ENCODE measurements at places on chromosomes 3 and 15.
A peak's percentile ranks its signal among the peaks of the same experiment; 100 is the strongest.

DNA sequence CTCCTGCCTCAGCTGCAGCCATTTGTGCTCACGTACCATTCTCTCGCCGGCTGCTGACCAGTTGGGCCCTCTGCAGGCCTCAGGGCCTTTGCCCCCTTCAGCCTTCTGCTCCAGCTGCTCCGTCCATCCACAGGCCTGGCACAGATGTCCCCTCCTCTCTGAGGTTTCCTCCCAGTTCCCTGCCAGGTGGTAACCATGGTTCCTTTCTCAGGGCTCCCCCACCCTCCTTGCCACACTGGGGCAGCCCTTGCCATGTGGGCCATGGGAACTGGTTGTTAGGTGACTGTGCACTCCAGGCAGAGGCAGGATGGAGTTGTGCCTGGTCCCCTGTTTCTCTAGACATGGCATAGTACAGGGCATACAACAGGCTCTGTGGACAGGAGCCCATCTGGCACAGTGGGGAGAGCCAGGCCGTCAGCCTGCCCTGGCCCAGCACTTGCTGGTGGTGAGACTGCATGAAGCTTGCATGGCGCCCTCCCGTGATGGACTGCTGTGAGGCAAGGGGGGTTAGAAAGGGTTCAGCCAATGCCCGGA is 148.9 kb downstream of the DNAJB8 start:
- DNase-seq = no peak

- DNase-seq = no peak
Observed at GRCh38 chr3:71520161-71521020, 63.1 kb downstream of the FOXP1 start.

DNA sequence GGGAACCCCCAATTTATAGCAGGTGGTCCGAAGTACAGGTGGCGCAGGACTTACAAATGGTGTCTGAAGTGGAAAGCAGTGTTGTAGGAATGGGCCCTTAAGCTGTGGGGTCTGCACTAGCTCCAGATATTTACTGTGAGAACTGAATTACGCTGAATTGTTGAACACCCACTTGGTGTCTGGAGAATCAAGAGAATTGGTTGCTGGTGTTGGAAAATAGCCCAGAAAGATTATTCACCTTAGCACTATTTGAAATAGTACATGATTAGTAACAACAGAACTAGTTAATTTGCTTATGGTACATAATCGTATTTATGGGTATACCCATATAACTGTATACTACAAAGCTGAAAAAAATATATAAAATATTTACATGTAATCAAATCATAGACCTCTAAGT is 64.8 kb downstream of the ADAM10 start:
- DNase-seq = no peak

GRCh38 chr3:163058031-163058854 is 1561.6 kb downstream of the OTOL1 start:
- no peak for DNase-seq

DNA sequence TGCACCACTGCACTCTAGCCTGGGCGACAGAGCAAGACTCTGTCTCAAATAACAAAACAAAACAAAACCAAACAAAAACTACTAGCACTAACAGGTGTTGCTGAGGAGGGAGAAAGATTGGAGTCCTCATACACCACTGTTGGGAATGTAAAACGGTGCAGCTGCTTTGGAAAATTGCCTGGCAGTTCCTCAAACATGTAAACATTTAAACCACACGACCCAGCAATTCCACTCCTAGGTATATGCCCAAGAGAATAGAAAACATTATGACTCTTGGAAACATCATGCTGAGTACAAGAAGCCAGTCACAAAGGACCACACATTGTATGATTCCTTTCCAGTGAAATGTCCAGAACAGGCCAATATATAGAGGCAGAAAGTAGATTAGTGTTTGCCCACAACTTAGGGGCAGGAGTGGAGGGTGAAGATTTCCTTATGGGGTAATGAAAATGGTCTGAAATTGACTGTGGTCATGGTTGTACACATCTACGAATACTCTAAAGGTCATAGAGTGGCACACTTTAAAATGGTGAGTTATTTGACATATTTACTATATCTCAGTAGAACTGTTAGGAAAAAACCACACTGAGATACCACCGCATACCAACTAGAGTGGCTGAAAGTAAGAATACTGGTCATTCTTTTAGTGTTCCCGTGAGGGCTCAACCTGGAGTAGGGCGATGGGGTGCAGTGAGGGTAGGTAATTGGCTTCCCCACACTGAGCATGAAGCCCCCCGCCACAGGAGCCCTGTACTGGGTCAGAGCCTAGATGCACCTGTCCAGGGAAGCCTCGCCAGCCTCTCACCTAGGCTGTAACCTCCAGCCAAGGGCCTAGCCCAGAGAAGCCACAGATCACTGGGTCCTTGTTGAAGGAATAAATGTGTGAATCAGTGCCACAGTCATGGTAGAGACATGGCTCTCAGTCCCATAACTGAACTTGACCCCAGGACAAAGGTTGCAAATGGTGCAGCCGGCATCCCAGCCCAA is 131.1 kb downstream of the NUP210 start:
- no peak for DNase-seq

DNA sequence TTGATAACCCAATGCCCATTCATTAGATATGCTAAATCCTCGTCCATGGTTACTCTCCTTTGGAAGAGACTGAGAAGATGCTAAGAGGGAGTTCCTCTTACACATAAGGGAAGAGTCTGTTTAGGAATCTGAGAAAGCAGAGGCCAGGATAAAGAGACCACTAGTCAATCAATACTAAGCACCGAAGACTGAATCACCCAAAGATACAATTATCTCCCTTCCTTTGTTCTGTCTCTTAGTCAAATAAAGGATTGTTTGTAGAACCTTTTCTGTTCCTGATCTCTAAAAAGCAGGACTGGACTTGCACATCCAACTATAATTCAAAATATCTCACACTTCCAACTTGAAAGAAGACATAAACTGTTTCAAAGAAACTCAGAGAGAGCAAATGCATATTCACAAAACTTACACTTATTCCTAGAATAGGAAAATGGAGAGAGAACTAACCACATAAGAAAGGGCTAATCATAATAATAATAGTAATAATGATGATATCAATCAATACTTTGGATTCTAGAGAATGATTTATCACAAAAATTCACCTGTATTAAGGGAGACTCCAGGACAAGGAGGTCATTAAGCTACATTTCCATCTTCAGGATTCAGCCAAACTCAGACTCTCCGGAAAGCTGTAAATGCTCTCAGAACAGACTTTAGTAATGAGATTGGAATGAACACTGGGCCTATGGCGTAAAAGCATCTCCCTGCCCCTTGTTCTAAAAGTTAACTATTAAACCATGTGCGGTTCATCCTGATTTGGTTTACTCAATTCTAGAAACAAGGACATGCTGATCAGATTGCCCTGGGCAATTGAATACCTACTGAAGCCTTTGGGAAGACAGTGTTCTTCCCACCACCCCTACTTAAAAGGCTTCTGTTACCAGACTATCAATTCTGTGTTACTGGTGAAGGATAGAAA is 401.5 kb downstream of the ZBTB20 start:
- DNase-seq = no peak

DNA sequence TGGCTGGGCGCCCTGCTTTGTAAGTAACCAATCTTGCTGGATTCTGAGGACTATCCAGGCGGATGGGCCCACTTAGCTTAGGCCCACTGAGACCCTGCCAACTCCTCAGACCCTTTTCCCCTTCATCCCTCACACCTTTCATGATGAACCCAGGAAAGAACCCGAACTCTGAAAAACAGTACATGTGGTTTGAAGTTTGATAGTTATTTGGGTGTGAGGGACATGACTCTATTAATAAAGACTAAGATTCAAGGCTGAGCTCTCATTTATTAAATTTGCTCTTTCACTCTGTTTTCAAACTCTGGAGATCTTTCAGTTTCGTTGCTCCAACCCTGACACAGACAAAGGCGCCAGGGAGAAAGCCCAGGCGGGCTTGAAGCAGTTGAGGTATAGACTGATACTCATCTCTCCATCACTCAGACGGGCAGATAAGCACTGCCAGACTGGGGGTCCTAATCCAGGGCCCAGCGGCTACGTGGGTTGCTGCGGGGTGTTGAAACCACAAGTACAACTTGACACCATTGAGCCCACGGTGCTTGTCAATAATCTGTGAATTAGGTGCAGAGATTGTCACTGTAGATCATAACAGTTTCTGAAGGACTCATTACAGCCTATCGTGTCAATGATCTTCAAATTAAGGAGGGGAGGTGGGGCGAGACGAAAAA is 7.2 kb upstream of the SOX2 start:
- DNase-seq = no peak

- DNase-seq = no peak
Observed at GRCh38 chr15:28260722-28261121, 61.3 kb downstream of the HERC2 start.

DNA sequence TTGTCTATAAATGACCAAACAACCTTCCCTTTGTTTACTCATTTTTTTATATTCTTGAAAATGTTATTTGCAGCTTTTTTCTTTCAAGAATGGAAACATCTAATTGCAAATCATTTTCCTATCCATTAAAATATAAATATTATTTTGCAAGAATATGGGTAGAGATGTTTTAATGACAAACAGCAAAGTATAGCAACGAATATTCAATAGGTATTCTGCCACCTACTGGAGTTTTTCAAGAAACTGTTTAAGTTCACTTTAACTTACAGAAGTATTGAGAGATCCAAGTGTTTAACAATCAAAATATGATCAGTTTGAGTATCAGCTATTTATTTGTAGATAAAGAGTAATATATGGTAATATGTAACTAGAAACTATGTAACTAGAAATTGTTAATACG is 6.9 kb upstream of the EOGT start:
- peak; percentile 8 for DNase-seq

DNA sequence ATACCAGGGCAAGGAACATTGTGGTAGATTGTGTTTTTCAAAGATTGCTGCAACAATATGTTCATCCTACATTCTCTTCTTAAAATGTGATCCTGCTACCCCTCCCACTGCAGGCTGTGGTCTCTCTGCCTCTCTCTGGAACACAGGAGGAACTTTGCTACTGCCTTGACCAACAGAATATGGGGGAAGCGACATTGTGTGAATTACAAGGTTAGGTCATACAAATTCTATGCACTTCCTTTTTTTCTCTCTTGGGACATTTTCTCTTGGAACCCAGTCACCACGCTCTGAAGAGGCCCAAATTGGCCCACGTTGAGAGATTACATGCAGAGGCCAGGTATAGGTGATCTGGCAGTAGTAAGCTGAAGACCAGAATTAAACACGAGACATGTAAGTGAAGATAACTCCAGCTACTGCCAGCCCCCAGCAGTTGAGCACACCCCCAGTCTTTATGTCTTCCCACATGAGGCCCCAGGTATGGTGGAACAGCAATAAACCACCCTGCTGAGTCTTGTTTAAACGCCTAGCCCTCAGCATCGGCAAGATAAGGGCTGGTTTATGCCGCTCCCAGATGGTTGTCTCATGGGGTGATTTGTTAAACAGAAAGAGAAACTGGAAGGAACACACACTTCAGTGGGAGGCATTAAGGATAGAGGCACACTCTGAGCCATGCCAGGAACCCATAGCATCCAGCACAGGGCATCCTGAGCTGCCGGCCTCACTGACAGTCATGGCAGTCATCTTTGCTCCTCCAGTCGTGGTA is 59.9 kb downstream of the FAM43A start:
- no peak for DNase-seq

DNA sequence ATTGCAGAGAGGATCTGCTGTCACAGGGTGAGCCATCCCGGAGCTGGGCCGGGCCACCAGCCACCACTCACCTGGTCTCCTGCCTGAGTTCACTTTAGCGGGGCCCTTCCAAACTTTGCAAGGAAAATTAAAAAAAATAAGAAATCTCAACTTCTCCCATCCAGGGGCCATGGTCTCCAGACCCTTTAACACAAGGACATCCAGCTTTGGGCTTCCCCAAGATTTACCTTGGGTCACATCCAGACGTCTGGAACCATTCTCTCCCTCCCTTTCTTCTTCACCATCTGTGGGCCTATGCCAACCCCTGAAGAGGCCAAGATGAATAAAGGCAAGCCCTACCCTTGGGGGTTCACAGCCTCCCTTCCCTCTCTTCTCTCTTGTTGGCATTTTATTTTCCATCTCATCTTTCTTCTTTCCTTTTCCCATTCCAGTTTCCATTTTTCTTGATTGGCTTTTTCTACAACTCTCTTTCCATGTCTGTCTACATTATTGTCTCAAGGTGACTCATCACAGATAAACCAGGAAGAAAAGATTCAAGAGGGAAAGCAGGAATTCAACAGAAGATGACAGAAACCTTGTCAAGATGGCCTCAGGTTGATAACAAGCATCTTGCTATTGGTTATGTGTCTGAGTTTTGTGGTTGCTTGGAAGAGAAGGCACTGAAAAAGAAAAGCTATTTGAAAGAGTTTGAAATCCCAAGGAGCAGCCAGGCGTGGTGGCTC is 49.5 kb downstream of the ITGA11 start:
- no peak for DNase-seq

DNA sequence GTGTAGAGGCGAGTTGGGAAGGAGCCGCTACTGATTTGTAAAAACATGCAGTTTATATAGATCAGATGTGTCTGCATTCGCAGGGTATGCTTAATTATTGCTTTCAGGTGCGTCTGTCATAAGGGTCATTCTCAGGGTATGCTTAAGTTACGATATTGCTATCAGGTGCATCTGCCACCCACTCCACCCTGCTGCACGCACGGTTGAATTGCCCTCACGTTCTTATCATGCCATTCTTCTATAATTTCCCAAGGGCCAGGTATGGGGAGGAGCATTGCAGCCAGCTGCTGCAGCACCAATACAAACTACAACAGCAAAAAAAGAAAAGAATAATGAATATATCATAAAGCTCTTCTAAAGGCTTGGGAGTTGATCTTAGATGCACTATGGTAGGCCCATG is 230.0 kb downstream of the KBTBD8 start:
- DNase-seq = no peak

- DNase-seq = no peak
Observed at GRCh38 chr15:58529041-58529440, 97.2 kb downstream of the LIPC start.

DNA sequence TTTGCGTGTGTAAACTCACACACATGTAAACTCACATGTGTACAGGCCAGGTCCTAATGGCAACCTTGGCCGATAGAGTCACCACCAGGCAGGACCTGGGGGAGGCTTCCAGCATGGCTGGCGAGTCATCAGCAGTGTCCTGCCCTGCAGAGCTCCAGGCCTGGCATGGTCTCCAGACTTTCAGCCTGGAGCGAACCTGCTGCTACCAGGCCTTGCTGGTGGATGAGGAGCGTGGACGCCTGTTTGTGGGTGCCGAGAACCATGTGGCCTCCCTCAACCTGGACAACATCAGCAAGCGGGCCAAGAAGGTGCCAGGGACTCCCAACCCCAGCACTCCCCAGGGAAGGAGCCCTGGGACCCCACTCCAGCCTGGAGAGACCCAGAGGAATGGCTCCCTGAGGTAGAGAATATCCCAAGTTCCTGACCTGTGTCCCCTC is 1.0 kb downstream of the SEMA3B start:
- no peak for DNase-seq

- no peak for DNase-seq
Observed at GRCh38 chr3:186070550-186070949, 38.3 kb downstream of the ETV5 start.

DNA sequence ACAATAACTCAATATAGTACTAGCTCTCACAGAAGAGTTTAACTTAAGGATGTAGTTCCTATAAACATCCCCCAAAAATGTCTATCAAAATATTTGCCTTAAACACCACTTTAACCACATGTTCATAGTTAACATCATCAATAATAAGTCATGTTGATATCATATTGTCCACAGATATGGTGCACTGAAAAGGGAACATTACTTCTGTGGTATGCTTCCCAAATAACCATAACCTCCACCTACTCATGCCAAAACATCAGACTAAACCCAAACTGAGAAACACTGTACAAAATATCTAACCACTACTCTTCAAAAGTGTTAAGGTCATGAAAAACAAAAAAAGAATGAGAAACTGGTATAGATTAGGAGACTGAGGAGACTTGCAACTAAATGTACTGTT is 32.9 kb downstream of the SLC4A7 start:
- DNase-seq = no peak

- DNase-seq = no peak
Observed at GRCh38 chr15:72249142-72249810, 18.3 kb upstream of the PKM start.

Data from bone marrow (tissue), 2 donors.